Activated T-helper 17 cell treated with anti-CD3 and anti-CD28 coated beads, Interleukin-2, amount 50 U/mL, for 72 hours (primary cell): ENCODE measurements at places on chromosomes 12 and 14. TPM values are rescaled to one million over a fixed set of nuclear protein-coding genes. Genes with fewer than 3 reads are reported as not detected.

RNU4-1 gene
- total RNA-seq = 2,108 TPM

RDH16 gene
- total RNA-seq = 0.69 TPM

EXOC5 gene
- total RNA-seq = 67.6 TPM

DLK1 gene
- not detected for total RNA-seq

NOS1 gene
- not detected for total RNA-seq

NINJ2 gene
- 19.9 TPM for total RNA-seq

IL26 gene
- 8.0 TPM for total RNA-seq

ATF7 gene
- 28.1 TPM for total RNA-seq

SMCO2 gene
- total RNA-seq = not detected

- ATAC-seq = no peak
Measured at GRCh38 chr12:63931703-63932102, 87.2 kb downstream of the SRGAP1 start.

DNA sequence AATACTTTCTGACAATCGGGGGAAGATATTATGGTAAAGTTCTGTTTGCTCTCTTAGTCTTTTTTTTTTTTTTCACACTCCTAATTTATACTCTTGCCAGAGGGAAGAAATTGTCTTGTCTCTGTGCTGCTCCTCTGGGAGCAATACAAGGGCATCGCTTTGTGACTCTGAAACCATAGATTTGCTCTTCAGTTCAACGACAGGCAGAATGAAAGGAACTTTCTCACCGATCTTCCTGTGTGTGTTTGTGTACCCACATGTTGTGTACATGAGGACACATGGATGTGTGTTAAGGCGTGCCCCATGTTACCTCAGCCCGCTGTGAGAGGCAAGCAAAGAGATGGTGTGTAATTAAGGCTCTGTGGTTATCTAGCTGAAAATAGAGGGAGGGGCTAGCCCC lies 457.6 kb downstream of the EGLN3 start:
- ATAC-seq = no peak

DNA sequence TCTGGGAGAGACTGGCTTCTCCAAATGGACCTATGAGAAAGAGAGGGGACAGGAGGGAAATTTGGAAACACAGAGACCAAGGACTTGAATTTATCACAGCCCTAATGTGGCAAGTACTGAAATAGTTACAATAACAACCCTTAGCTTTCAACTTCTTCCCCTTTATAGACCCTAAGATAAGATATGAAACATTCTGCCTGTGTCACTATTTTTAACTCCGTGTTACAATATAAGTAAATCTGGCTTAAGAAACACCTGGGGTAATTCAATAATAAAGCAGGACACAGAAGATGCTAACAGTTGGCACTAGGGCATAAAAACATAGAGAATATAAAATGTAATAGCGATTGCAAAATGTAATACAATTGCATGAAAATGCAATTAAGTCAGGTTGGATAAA lies 216.4 kb downstream of the NOVA1 start:
- ATAC-seq = no peak

DNA sequence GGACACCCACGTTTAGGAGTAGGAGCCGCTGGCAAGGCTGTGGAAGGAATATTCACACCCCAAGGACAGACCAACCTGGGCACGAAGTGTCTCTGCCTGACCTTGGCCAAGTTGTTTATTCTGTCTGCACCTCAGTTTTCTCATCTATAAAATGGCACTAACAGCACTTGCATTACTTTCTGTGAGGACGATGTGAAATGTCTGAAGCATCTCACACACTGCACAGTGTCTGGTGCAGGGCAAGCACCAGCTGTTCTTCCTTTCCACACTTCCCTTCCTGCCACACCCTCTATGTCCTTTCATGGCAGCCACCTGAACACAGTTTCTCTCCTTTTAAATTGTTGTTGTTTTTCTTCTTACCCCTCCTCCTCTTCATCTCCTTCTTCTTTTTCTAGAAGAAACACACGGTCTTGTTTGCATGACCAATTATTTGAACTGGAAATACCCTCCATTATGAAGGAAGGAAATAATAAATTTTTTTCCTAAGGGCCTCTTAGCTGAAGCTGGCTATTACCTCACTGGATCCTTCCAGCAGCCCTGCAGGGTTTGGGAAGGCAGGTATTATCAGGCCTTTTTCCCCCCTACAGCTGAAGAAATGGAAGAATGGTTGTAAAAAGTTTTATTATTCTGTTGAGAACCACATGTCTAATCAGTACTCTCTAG lies 42.9 kb upstream of the ATP23 start:
- ATAC-seq = no peak

DNA sequence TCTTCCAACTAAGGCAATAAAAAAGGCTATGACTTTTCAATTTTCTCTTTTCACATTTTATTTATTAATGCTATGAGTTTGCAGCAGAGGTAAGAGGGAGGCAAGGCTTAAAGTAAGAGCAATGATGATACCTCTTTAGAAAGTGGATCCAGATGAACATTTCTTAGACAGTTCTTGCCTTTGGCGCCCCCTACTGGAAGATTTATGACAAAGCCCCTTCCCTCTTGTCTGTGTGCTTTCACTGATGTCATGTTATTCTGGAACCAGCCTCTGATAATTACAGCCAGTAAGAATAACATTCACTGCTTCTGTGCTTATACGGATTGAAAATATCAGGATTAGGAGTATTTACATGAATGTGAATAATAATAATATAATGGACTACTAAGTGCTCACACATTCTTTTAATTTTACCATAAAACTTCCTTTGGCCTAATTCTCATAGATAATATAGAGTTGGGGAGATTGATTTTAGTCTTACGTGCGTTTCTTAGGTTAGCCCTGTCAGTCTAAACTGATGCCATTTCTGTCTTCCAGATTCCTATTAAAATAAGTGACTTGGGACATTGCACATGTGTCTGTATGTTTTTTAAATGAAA lies 1929.9 kb upstream of the SEL1L start:
- no peak for ATAC-seq

DNA sequence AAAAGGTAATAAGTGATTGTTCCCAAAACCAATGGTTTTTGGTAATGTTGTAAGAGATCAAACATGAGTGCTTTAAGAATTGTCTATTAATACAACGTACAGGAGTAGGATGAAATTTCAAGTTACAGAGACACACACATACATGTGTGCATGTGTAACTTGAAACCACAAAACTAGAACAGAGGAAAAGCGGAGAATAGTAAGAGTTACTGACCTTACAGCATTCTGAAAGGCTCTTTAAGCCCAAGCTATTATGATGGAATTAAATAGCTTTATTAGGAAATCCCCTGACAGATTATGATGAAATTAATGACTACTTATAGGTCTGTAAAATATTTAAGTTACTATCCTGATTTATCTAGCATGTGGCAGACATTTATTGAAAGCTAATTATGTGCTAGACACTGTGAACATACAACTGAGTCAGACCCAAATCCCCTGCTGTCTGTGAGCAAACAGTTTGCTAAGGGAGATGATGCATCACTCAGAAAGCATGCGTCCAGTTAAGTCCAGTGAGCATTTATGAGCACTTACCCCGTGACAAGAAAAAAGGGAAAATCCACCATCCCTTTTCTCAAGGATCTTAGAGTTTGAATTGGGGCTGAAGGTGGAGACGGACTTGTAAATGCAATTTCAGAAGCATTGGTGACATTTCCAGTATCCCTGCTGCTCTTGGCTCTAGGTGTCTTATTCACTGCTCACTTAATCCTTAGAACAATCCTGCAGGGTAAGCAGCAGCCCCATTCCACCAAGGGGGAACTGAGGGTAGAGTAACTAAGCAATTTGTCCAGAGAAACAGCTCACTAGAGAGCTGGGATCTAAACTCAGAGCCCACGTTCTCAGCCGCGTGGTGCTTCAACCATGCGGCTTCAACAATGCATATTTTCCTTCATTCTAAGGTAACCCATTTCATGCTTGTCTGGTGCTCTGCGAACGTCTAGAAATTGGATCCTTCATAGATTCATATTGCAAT lies 117.4 kb downstream of the EML1 start:
- no peak for ATAC-seq

DNA sequence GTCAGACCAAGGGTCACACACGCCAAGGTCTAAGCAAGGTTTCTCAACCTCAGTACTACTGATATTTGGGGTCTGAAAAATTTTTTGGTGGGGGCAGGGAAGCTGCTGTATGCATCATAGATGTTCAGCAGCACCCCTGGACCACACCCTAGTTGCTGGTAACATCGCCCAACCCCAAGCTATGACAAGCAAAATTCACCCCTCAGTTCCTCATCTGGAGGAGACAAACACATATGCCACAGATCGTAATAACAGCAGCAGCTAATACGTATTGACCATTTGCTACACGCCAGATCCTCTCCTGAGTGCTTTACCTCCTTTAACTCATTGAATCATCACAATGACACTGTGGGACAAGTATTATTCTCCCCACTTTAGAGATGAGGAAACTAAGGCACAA lies 46.4 kb downstream of the ACTN1 start:
- no peak for ATAC-seq

- ATAC-seq = no peak
Measured at GRCh38 chr12:63815482-63815852, 29.0 kb upstream of the SRGAP1 start.

DNA sequence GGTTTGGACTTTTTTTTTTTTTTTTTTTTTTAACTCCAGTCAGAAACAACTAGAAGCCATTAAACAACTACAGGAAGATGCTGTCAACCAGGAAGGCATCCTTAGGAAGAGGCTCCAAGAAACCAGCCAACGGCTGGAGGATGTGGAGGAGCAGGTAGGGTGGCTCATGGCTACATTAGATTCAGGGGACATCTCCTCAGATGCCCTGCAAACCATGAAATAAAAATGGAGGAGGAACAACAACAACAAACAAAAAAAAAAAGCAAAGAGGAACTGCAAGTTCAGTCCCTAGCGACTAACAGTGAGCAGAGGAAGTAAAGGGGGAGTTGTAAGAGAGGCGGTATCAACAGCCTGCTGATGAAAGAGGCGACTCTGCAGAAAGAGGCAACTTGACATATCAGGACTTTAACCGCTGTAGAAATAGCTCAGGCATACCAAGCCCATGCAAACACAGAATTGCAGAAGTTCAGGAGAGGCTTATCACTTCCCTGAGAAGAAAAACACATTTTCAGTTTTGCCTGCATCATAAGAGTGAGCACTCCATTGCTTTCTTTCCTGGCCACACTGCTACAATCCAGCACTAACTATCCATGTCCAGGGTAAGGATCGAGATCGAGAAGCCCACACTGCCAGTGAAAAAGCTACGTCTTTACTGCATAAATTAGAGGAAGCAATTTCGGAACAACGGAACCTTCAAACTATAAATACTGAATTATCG lies 103.5 kb upstream of the BCAT1 start:
- peak; percentile 64 for ATAC-seq

- no peak for ATAC-seq
Measured at GRCh38 chr12:75706786-75707605, 195.6 kb upstream of the KRR1 start.

GRCh38 chr14:76490735-76491134 lies 114.8 kb downstream of the ESRRB start:
- ATAC-seq = no peak

- ATAC-seq = no peak
Measured at GRCh38 chr14:50036211-50036610, 80.2 kb downstream of the VCPKMT start.

DNA sequence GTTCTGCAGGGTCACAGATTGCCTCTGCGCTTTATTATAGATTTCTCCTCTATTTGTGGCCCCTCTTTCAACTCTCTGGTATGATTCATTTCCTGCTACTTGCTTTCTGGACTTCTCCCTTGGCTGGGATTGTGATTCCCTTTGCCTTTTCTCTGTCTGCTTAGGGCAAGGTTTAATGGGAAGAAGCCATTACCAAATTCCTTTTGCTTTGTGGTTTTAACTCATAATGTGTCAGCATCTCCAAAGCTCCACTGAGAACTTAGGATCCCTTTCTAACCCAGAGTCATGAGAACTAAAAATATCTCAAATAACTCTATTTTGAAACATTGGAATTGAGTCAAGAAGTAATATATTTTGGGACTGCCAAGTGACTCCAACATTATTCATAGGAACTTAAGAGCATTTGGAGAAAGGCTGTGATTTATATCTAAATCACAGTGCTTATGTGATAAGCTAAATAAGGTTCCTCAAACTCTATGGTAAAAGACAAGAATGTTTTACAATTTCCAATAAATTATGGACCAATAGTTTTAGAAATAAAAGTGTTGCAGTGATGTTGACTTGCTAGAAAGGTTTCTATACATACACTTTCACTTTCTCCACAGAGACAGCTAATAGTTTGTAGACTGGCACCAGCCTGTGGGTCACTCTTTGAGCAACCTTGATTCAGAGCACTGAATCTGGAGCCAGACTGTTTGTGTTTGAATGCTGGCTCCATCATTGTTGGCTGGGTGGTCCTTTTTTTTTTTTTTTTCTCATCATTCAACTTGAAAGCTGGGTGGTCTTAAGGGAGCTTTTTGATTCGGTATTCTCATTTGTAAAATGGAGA lies 93.9 kb downstream of the DACT1 start:
- ATAC-seq = no peak

DNA sequence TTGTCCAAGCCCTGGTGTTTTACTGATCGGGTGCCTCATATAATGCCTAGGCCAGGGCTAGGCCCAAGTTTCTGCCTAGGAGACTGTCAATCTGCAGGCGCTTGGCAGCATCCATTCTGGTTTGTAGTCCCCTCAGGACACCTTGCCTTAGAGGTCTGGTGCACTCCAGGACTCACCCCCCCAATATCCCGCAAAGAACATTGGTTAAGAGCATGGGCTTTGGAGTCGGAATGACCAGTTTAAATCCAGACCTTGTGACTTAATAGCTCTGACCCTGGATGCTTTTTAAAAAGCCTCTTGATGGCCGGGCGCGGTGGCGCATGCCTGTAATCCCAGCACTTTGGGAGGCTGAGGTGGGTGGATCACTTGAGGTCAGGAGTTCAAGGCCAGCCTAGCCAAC lies 60.0 kb downstream of the GALNT16 start:
- ATAC-seq = no peak

DNA sequence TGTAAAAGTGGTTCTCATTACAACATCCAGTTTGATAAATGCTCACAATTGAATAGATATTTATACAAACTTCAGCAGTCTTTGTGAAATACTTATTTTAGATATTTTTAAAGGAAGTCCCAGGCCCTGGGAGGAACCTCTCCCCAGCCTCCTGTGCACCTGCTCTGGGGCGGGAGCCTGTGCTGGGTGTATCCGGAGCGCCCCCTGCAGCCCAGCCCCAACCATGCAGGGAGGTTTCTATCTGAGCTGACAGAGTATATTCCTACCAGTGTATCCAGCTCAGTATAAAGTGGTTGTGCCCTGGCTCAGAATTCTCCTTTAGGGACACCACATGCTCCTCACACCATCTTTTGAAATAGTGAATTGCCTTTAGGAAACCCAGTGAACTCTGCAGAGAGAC lies 851.8 kb downstream of the TMEM121 start:
- peak; percentile 59 for ATAC-seq

GRCh38 chr12:71474791-71475190 lies 35.2 kb downstream of the LGR5 start:
- no peak for ATAC-seq
